Large intestine (tissue), 12 donors: ENCODE measurements at places on chromosomes 6 and 20. TPM values are rescaled to one million over a fixed set of nuclear protein-coding genes. Genes with fewer than 3 reads are reported as not detected.

DNA sequence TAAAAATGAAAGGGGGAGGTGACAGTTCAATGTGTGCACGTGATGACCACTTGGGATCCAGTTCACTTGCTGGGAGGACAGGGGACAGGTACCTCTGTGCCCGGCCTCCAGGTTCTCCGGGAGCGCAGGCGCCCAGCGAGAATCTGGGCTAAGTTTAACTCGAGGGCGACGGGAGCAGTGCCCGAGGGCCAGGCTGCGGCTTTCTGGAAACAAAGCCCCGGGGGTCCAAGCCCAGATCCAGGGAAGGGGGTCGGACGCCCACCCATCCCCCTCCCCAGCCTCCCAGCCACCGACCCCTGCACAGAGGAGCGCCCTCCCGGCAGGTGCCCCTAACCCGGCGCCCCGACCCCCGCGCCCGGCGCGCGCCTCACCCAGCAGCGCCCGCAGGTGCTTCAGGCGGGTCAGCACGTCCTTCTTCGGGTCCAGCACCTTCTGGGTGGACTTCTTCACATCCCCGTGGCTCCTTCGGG, 405 bp downstream of the RALGAPA2 start:
- no peaks in the 10 kb centered on the region for H3K27me3 ChIP-seq
- H3K4me3 ChIP-seq = peak overlapping the region; percentile 66
- peak overlapping the region; percentile 93 for H3K27ac ChIP-seq

DNA sequence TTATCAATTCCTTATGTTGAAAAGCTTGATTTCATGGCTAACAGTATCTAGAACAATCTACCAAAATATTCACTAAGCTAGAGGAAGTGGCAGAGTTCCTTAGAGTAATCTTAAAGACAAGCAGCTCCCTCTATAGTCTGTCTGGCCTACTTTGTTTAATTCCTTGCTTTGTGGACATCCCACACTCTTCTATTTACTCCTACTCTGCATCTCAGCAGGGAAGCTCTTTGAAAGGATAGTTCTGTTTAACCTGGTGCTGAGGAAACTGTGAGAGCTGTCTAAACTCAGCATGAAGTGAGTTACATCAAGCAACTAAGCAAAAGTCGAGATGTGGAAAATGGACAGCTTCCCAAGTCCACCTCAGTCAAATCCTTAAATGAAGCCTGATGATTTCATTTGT, 4.3 kb downstream of the REV3L start:
- no peaks in the 10 kb centered on the region for H3K27me3 ChIP-seq
- peaks cover 4% of the 10 kb centered on the region for H3K4me1 ChIP-seq
- H3K27ac ChIP-seq = no peak overlapping the region
- H3K36me3 ChIP-seq = peaks cover 2% of the 10 kb centered on the region

DNA sequence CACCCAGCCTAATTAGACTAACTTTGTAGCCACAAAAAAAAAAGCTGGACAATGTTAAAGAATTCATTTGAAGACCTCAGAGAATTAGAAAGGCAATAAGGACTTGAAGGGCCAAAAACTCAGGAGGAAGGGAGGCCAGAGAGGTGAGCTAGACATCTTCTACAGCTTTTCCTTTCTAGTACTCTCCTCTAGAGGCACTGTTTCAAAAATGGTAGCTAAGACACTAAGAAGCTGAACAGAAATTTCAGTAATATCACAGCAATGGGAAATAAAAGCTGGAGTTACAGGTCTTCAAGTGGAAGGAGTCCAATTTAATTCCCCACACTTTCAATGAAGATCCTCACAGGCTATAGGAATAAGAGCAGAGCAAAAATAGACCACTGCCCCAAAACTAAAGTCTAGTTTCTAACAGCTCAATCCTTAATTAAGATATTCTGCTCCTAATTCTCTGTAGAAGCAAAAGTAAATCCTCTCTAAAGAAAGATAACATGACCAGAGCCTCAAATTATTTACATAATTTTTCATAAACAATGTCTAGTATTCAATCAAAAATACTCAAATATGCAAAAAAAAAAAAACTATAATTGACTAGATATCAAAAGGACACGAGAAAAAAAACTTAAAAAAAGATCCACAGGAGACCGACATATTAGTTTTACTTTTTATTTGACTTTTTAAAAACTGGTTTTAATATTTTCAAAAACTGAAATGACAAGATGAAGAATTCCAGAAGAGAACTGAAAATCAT, 63.7 kb downstream of the RNGTT start:
- H3K4me1 ChIP-seq = no peaks in the 10 kb centered on the region
- DNase-seq = no peak
- no peak overlapping the region for H3K4me3 ChIP-seq

DNA sequence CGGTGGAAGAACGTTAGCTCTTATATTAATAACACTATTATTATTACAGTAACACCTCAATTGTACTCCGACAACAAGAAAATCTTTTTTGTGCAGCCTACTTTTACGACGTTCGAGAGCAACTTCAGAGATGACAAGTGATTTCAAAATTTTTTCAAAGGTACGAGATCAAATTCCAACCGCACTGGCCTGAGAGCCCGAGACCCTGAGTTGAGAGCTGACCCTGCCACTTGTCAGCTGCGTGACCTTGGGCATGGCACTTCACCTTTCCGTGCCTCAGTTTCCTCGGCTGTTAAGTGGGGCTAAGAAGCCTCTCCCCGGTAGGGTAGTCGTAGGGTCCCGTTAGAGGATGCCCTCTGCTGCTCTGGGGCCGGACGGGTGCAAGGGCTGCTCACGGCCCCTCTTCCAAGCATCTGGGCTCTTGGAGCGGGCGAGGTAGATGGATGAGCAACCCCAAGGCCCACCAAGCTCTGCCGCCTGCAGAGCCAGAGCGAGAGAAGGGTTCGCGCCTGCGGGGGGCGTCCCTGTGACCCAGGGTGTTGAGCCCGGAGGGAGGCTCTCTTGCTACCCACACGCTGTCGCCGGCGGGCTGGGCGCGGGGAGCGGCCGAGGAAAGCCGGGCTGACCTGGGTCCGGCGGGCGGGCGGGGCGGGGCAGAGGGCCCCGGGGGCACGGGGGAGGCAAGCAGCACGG, 510 bp downstream of the NDRG3 start:
- DNase-seq = peak; percentile 13
- no peaks in the 10 kb centered on the region for H3K27me3 ChIP-seq
- no peak overlapping the region for H3K27ac ChIP-seq
- no peaks in the 10 kb centered on the region for H3K36me3 ChIP-seq

GRCh38 chr6:6006006-6006427, 708 bp downstream of the NRN1 start:
- H3K27ac ChIP-seq = no peak overlapping the region
- no peak overlapping the region for H3K4me3 ChIP-seq
- H3K36me3 ChIP-seq = no peaks in the 10 kb centered on the region
- peaks cover 98% of the 10 kb centered on the region for H3K27me3 ChIP-seq

GRCh38 chr6:148435386-148435785, 92.7 kb downstream of the SASH1 start:
- DNase-seq = no peak
- H3K4me1 ChIP-seq = no peaks in the 10 kb centered on the region
- H3K36me3 ChIP-seq = no peaks in the 10 kb centered on the region
- H3K27me3 ChIP-seq = no peaks in the 10 kb centered on the region
- no peak overlapping the region for H3K27ac ChIP-seq
- no peak overlapping the region for H3K4me3 ChIP-seq

DNA sequence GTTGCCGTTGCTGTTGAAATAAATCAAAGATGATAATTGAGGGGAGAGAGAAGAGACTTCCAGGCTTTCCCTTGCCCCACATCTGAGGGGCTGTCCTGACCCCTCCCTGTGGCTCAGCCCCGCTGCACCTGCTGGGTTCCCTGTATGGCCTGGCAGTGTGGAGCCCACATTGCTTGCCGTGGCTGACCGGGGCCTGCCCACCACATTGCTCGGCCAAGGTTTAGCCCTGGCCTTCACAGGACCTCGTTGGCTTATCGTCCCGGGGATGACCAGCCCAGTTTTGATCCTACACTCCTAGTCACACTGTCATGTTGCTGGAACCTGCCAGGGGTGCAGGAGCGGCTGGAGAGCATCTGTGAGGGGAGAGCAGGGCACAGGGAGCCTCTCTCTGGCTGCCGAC, 102.4 kb downstream of the CDH4 start:
- DNase-seq = no peak
- H3K36me3 ChIP-seq = no peaks in the 10 kb centered on the region
- H3K27me3 ChIP-seq = peaks cover 10% of the 10 kb centered on the region
- no peaks in the 10 kb centered on the region for H3K4me1 ChIP-seq
- H3K4me3 ChIP-seq = no peak overlapping the region

- no peaks in the 10 kb centered on the region for H3K27me3 ChIP-seq
- no peak overlapping the region for H3K27ac ChIP-seq
- no peaks in the 10 kb centered on the region for H3K36me3 ChIP-seq
- no peak for DNase-seq
- H3K4me1 ChIP-seq = peaks cover 27% of the 10 kb centered on the region
Measured at GRCh38 chr6:130381012-130381411, 15.2 kb downstream of the TMEM200A start.

GRCh38 chr6:94511502-94512088, 1065.7 kb upstream of the MANEA start:
- H3K4me3 ChIP-seq = no peak overlapping the region
- no peak for DNase-seq
- no peak overlapping the region for H3K27ac ChIP-seq

DNA sequence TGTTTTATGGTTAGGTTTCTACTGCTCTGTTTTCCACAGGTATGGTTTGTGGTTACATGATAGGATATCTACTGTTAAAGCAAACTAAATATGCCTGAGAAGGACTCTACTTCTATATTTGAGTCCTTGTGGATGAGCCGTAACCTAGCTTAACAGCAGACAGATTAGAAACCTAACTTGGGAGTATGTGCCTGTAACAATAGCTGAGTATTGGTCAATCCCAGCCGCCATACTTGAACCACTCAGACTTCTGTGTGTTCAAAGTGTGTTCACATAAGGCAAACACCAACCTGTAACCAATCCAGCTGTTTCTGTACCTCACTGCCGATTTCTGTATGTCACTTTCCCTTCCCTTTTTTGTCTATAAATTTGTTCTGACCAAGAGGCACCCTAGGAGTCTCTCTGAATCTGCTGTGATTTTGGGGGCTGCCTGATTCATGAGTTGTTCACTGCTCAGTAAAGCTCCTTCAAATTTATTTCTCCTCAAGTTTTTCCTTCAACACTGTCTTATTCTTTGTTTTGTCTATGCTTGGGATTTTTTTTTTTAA, 37.1 kb downstream of the PHF3 start:
- no peak overlapping the region for H3K27ac ChIP-seq
- DNase-seq = no peak
- H3K4me1 ChIP-seq = peaks cover 26% of the 10 kb centered on the region
- no peaks in the 10 kb centered on the region for H3K27me3 ChIP-seq
- peaks cover 8% of the 10 kb centered on the region for H3K36me3 ChIP-seq
- H3K4me3 ChIP-seq = no peak overlapping the region

- no peaks in the 10 kb centered on the region for H3K27me3 ChIP-seq
- no peaks in the 10 kb centered on the region for H3K4me1 ChIP-seq
- H3K27ac ChIP-seq = no peak overlapping the region
- no peaks in the 10 kb centered on the region for H3K36me3 ChIP-seq
- H3K4me3 ChIP-seq = no peak overlapping the region
- DNase-seq = no peak
Measured at GRCh38 chr6:105514306-105514705, 111.4 kb upstream of the PREP start.

DNA sequence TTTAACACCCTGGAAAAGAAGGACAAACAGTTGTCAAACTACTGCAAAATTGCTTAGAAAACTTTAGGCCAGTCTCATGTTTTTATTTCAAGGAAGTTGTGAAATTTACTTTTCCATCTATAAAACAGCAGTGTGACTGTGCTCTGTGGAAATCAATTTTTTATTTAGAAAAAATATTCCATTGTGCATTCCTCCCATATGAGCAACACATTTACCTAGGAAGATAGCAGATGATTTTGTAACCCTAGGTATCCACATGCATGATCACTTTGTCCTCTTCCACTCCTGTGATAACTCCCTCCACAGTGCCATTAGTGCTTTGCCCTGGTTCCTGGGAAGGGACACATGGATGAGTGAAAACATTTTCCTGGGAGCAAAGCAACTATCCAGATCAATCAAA, 70.0 kb upstream of the SHLD1 start:
- H3K36me3 ChIP-seq = no peaks in the 10 kb centered on the region
- no peaks in the 10 kb centered on the region for H3K27me3 ChIP-seq
- no peaks in the 10 kb centered on the region for H3K4me1 ChIP-seq
- H3K4me3 ChIP-seq = no peak overlapping the region
- no peak for DNase-seq
- no peak overlapping the region for H3K27ac ChIP-seq

DNA sequence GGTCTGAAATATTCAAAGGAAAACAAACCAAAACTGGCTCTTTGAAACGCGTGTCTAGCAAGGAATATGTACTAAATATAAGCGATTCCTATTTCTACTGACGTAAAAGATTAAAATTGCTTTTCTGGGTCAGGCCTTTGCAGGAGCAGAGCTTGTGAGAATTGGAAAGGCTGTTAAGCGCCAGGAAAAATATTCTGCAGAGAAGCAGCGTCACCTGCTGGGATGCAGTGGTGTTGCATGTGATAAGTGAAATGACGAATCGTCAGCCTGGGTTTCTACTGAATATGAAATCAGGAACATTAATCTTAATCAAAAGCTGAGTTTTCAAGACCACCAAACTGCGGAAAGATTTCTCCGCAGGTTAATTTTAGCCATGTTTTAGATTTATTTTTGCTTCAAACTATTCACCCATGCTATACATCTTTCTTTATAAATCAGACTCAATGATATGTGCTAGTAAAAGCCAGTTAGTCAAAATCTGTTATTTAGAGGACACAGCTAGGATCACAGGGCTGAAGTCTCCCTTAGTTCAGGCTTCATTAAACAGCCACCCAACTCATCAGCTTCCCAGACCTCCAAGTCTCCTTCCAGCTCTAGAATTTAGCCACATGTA, 67.4 kb downstream of the ALDH8A1 start:
- peak; percentile 13 for DNase-seq
- no peaks in the 10 kb centered on the region for H3K36me3 ChIP-seq
- H3K4me3 ChIP-seq = no peak overlapping the region
- no peak overlapping the region for H3K27ac ChIP-seq
- H3K27me3 ChIP-seq = no peaks in the 10 kb centered on the region

DNA sequence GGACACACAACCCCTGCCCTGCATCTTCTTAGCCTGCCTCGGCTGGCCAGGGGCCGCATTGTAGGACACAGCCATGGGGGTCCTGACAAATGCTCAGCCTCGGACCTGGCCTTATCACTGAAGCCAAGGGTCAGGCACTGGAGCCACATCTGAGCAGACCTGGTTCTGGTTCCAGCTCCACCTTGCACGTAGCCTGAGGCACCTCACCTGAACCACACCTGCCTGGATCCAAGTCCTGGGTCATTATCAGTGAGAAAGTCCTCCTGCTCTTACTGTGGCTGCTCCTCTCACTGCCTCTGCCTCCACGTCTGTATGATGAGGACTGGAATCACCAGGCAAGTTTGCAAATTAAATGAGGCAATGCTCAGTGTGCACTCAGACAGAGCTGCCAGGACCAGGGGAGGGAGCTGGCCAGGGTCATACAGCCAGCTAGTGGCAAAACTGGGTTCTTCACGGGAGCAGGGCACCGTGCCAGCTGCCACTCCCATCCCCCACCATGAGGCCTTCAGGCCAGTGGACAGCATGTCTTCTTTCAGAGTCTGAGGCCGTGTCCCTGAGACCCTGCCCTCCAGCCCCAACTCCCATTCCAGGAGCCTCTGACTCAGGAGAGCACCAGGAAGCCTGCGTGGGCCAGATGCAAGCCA, 40.2 kb downstream of the MRPL14 start:
- peaks cover 4% of the 10 kb centered on the region for H3K36me3 ChIP-seq
- peak; percentile 53 for DNase-seq
- H3K4me1 ChIP-seq = peaks cover 3% of the 10 kb centered on the region
- no peak overlapping the region for H3K27ac ChIP-seq
- H3K4me3 ChIP-seq = no peak overlapping the region

Gene HLA-DQB1
- 23.7 TPM for polyA plus RNA-seq

Gene PRR18
- 11.3 TPM for polyA plus RNA-seq

Gene FLRT3
- 96.3 TPM for polyA plus RNA-seq

Gene KIAA1755
- polyA plus RNA-seq = 8.4 TPM

Gene C2
- 9.3 TPM for polyA plus RNA-seq

Gene CALHM4
- 0.13 TPM for polyA plus RNA-seq

Gene WFDC5
- not detected for polyA plus RNA-seq
